8988T (cell line): ENCODE measurements at places on chromosomes 12 and 14.

DNA sequence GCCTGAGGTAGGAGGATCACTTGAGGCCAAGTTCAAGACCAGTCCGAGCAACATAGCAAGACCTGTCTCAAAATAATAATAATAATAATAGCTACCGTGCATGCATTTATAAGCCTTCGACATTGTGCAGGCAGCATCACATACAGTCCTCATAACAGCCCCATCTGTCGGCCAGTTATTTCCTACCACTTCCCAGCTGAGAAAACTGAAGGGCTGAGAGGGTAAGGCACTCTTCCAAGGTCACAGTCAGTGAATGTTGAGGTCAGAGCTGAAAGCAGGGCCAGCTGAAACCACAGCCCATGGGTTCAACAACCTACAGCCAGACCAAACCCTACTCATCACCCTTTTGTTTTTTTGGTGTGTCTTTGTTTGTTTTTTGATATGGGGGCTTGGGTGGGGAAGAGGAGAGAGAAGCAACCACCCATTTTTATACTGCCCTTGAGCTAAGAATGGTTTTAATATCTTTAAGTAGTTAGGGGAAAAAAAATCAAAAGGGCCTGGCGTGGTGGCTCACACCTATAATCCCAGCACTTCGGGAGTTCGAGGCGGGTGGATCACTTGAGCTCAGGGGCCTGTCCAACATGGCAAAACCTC, 16.8 kb upstream of the ITPK1 start:
- peak; percentile 59 for DNase-seq

DNA sequence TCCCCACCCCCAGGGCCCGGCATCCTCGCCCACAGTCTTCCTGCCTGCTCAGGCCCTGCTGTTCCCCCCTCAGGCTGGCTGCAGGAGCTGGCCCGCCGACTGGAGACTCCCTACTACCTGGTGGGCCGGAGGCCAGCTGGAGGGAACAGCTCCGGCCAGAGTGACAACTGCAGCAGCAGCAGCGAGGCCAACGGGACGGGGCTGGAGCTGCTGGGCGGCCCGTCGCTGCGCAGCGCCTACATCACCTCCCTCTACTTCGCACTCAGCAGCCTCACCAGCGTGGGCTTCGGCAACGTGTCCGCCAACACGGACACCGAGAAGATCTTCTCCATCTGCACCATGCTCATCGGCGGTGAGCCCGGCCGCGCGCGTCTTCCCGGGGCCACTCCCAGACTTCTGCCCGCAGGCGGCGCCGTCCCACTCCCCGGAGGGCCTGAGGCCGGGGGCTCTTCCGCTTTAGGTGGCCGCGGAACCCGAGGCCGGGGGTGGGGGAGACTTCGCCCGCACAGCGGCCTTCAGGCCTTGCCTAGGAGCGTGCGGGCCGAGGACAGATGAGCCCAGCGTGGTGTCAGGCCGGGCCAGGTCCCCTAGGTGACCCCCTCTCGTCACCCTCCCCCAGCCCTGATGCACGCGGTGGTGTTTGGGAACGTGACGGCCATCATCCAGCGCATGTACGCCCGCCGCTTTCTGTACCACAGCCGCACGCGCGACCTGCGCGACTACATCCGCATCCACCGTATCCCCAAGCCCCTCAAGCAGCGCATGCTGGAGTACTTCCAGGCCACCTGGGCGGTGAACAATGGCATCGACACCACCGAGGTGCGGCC, 10.2 kb downstream of the KCNH3 start:
- no peak for DNase-seq

- DNase-seq, result no peak
Measured at GRCh38 chr12:42426746-42427145, 100.8 kb downstream of the PPHLN1 start.

- peak; percentile 53 for DNase-seq
Measured at GRCh38 chr12:121804417-121805111, 755 bp downstream of the SETD1B start.

GRCh38 chr14:78644824-78645559, 474.8 kb downstream of the NRXN3 start:
- DNase-seq, result no peak

- no peak for DNase-seq
Measured at GRCh38 chr14:65975865-65976264, 510.3 kb upstream of the CCDC196 start.

- DNase-seq, result no peak
Measured at GRCh38 chr14:33592297-33592696, 358.6 kb downstream of the EGLN3 start.

GRCh38 chr14:101286271-101287018, 274.9 kb upstream of the DIO3 start:
- no peak for DNase-seq

DNA sequence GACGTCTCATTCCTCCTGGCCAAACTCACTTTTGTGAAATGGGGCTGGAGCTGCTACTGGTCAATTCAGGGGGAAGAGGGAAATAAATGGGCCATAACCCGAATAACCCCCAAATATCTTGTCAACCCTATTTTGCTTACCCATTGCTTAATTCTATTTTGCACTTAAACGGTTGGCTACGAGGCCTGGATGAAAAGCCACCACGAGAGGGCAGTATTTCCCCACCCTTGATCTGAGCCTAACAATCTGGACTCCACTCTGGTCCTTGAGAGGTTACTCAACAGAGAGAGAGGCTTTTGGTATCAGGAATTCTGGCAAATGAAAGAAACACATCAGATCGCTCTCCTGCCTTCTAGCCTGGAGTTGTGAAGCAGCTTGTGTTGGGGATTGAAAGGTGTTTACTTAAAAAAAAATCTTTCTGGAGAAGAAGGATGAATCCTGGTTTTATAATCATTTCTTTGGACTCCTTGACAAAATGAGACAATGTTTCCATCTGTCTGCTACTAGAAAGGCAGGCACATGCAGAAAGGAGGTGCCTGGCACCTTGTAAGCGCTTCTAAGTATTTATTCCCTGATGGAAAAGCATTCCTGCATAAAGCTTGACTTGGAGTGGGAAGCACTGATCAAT, 22.4 kb upstream of the FBXO21 start:
- DNase-seq, result peak; percentile 52

- DNase-seq, result no peak
Measured at GRCh38 chr12:1611803-1612572, 17.0 kb upstream of the WNT5B start.

GRCh38 chr14:23406244-23406643, 1.8 kb downstream of the MYH6 start:
- DNase-seq, result no peak

DNA sequence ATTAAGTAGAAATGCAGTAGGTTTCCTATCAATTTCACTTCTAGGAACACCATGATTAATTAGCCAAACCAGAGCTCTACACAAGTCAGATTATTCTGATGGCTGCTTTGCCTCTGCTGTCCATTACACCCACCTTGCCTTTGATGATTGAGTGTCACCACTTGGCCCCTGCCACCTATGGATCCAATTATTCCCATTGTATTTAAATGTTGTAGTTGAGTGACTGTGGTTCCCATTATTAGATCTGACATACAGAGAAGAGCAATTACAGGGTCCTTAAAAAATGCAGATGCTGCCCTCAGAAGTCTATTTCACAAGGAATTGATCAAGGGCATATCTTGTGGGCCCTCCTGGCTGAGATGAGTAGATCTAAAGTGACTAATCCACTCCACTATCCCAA, 39.5 kb upstream of the SLC38A4 start:
- DNase-seq, result no peak

DNA sequence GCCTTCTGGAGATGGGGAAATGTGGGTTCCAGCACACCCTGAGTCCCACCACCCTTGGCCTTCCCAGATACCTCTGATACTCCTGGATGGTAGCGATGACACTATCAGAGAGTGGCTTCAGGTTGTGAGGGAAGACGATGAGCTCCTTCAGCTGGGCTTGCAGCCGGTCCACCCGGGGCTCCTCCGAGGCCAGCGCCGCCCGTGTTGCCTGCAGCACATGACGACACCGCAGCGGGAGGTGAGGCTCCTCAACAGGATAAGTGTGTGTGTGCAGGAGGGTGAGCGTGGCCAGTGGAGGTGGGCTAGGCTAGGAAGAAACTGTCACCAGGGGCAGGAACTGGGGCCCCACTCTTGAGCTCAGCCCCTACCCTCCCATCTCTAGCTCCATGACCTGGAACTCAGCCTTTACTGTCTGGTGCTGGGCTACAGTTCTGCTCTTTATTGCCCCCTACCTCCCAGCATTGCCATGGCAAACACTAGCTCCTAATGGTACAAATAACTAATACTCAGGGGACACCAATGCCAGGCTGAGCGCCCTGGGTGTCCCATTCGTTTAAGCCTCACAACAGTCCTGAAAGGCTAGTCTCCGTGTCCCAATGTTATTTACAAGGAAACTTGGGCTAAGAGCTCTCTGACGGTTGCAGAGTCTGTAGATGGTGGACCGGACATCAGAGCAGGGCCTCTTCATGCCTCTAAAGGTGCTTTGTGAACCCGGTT, 64.1 kb downstream of the SYNE3 start:
- peak; percentile 64 for DNase-seq

DNA sequence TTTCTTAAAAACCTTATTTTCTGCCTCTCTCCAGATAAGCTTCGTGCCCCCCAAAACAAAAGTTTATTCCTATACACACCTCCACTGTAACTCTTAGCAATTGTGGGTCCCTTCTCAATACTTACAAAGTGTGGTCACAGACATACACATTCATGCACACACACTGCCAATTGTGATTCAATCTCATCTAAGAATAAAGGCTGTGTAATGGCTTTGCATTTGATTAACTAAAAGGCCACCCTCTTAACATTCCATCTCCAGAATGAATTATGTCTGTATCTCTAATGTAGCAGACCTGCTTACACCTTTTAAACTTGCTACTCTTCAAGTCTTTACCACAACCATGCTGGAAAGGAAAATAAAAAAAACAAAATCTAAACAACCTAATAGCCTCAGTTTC, 49.5 kb downstream of the MYF5 start:
- DNase-seq, result no peak

- DNase-seq, result no peak
Measured at GRCh38 chr12:53052419-53053217, 2.8 kb downstream of the TNS2 start.

- DNase-seq, result peak; percentile 44
Measured at GRCh38 chr12:96401076-96401871, 1.0 kb upstream of the CDK17 start.

GRCh38 chr14:104049576-104050240, 35.8 kb upstream of the ASPG start:
- DNase-seq, result no peak

DNA sequence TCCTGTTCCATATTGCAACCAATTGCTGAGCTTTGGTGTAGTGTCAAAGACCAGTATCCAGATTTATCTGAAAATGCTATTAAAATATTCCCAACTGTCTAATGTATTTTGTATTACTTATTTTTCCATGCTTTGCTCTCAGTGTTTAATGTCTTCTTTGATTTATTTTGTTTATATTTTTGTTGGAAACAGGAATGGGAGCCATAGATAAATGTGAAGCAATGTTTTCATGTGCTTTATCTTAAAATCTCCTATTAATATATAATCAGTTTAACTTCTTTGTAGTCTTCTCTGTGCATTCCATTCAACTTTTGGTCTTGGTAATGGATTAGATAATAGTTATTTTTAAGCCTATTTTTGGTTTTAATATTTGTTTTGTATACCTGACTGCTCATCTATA, 8.8 kb downstream of the RAP1B start:
- no peak for DNase-seq

GRCh38 chr14:24634158-24634557, at the start of gene GZMB:
TSS of gene GZMB (minus strand) at chr14:24634190. CDS start at chr14:24634160, 30 bp downstream.
- no peak for DNase-seq

- DNase-seq, result no peak
Measured at GRCh38 chr14:74524076-74524811, 30.7 kb downstream of the ISCA2 start.

DNA sequence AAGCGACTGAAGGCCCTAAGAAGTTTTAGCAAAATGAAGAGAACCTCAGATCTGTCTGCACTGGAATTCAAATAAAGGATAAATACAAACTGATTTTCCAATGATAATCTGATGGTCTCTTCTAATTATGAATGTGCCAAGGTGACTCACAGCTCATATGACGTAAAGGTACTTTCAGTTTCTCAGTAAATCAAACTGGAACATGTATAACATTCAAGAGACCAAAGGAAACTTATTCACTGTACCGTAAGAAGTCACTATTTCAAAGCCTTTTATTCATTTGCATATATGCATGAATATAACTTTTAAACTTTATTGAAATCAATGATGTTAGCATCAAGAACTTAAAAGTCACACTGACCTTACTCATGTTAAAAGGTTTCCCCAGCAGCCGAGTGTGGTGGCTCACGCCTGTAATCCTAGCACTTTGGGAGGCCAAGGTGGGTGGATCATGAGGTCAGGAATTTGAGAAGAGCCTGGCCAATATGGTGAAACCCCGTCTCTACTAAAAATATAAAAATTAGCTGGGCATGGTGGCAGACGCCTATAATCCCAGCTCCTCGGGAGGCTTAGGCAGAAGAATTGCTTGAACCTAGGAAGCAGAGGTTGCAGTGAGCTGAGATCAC, 52.2 kb downstream of the ATXN2 start:
- DNase-seq, result no peak

GRCh38 chr12:94071258-94071657, 77.1 kb upstream of the PLXNC1 start:
- DNase-seq, result no peak

- no peak for DNase-seq
Measured at GRCh38 chr12:108678104-108678730, 44.5 kb upstream of the SELPLG start.

DNA sequence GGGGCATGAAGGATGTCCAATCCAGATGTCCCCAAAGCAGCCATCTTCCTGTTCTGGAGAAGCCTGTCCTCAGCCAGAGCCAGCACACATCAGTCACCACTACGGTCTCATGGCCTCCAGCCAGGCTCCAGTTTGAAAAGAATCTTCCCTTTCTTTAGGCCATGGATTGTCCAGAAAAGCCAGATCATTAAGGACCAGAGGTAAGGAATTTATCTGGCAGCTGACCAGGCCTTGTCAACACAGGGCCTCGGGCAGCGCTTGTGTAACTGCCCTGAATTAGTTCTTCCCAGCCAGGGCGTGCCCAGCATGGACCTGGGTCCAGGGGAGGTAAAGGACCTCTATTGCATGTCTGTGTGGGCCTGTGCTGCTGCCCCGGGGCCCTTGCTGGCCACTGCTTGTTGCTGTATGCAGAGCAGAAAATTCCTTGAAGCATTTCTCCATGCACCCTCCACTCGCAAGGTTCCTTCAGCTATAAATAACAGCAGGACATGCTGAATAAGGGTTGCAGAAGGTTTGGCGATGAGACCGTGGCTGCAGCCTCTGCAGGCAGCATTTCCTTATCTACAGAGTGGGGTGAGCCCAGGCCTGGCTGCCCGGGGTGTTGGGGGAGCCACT, 21.7 kb upstream of the VPS37B start:
- no peak for DNase-seq

- DNase-seq, result no peak
Measured at GRCh38 chr14:56678838-56679237, 99.2 kb downstream of the TMEM260 start.

GRCh38 chr12:16019136-16019535, 108.0 kb downstream of the DERA start:
- no peak for DNase-seq

- peak; percentile 74 for DNase-seq
Measured at GRCh38 chr12:131104463-131105350, 151.0 kb downstream of the ADGRD1 start.
